ENCODE measurements at places on chromosomes 2 and 18.

DNA sequence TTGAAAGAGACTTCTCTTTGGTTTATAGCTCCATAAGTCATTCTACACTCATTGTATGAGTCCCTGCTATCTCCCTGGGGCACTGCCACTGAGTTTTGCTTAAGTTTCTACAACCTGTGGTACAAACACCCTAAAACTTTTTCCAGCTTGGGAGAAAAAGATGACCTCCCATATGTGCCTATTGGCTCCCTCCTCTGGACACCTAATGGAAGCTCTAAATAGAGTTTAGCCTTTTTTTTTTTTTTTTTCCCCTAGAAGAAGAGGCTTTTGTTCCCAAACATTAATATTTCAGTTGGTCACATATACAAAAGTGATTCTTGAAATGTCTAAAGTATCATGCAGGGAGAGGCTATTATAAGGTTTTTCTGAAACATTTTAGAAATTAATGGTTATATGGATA is 547.2 kb upstream of the TMEFF2 start:
- DNase-seq, result no peak

DNA sequence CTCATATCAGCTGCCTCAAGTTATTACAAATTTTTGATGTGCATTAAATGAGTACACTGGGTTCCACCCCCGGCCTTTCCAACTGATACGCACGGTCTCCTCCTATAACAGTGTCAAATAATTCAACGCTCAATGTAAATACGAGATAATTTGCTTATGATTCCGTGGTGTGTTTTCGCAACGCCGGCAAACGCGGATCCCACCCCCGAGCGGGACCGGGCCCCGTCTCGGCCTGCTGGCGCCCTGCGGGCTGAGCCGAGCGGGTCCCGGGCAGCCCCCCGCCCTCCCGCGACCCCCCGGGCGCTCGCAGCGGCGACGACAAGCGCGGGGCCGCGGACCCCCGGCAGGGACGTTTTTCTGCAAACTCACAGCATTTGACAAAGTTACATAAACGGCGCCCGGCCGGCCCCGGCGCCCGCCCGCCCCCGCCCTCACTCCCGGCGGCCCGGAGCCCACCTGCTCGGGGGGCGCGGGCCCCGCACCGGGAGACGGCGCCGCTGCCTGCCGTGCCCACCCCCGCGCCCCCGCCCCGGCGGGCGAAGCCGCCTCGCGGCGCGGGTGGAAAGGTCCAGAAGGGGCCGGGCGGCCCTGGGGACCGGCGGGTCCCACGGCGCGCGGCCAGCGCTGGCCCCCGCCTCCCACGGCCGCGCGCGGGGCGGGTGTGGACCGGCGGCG is 762 bp downstream of the HDAC4 start:
- DNase-seq, result peak; percentile 13

DNA sequence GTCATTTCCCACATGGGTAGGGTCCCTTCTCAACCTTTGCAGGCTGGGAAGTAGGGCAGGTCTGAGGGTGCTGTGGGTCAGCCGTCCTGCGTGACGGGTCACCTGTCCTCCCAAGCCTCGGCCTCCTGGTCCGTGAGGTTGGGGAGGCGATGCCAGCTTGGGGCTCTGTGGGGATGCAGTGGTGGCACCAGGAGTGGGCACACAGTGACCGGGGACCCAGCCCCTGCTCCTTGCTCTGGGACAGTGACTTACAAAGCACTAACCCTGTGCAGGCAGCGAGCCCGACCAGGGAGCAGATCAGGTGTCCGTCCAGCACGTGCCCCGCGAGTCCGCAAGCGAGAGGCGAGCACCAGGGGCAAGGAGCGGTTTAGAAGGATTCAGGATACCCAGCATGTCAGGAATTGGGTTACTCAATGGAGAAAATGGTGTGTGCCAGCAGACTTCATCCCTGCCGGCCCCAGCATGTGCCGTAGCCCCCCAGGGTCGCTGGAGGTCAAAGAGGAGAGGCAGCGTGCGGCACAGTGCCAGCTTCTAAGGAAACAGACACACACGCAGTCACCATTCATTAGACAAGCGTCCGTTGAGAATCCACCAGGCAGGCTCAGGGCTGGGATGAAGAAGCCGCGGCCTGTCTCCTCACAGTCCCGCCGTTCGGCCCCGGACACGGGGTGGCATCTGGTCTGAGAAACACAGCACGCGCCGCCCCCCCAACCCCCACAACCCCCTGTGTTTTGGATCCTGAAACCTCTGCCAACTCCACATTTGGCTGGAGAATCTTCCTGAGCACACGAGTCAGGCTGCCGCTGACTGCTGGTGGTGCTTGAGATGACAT is 11.7 kb downstream of the COLEC11 start:
- no peak for DNase-seq

- peak; percentile 85 for DNase-seq
Measured at GRCh38 chr2:218892693-218893348, 12.2 kb downstream of the WNT10A start.

DNA sequence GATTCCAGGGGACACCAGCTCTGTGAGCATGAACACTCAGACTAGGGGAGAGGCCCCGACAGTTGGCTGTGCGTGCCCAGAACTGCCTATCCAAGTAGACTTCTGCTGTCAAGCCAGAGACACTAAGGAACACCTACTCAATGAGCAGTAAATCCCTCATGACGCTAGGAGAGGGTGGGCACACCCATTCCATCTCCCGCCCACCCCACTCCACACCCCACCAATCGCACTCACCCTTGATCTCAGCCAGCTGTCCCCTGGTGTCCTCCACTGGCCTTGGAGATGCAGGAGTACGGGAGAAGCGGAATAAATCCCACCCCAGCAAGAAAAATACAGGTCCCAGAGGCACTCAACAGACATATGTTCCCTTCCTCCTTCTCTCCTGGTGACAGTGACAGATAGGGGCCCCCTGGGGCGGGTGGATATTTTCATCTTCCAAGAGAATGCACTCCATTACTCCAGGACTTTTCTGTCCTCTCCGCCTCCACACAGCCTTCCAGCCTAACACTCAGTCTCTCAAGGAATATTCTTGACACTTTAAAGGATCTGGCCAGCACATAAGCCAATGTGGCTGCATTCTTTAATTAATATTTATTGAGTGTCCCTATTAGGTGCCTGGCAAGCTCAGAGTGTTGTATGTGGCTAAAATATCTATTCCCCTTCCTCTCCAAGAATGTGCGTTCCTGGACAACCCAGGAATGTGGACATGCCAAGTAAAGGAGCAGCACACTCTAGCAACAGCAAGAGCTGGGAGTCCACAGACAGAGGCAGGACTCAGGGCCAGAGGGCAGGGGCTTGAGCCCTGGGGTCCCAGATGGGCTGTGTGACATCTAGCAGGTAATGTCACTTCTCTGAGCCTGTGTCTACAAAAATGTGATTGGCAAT is 13.1 kb upstream of the SMAD7 start:
- DNase-seq, result no peak

DNA sequence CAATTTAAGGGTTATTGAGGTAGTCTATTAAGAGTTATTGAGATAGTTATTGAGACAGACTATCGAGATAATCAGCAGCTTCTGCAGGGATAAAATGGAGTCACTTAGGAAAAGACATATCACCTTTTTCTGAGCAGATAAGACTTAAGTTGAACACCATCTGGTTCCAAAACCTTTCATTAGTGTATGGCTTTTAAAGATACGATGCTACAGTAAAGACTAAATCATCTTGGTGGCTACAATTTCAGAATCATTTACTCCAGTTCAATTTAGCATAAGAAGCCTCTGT is 68.6 kb upstream of the DNAJC10 start:
- no peak for DNase-seq

DNA sequence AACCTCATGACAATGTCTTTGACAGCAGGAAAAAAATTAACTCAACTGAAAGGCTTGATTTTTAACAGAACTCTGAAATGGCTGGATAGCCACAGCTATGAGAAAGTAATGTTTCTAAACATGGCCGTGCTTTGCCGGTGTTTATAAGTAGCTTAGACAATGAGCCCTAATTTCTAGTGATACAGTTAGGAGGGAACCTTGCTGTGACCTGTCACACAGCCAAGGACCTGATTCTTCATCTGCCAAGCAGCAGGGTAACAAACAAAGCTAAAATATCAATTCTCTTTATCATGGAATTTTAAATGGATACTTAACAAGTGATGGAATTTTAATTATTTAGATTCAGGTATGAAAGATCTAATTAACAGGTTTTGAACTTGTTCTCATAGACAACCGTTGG is 24.3 kb upstream of the DYNC2LI1 start:
- no peak for DNase-seq

DNA sequence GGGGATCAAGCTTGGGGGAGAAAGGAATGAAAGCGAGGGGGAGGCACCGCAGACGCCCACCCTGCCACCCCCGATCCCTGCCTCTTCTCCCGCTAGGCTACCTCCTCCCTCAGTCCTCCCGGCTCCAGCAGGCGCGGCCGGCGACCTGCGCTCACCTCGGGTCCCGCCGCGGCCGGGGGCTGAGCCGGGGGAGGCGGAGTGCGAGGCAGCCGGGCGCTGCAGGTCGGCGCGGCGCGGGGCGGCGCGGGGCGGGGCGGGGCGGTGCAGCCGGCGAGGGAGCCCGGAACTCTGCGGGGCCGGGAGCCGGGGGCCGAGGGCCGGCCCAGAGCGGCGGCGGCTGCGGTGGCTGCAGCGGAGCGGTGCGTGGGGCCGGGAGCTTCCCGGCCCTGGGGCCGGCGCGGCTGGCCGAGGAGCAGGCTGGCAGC is 477 bp downstream of the ACVR1 start:
- DNase-seq, result no peak

- DNase-seq, result no peak
Measured at GRCh38 chr2:184685999-184686841, 87.9 kb downstream of the ZNF804A start.

GRCh38 chr2:174180165-174180724 is 68.1 kb downstream of the OLA1 start:
- no peak for DNase-seq

- no peak for DNase-seq
Measured at GRCh38 chr2:42443718-42444399, 49.9 kb downstream of the KCNG3 start.

DNA sequence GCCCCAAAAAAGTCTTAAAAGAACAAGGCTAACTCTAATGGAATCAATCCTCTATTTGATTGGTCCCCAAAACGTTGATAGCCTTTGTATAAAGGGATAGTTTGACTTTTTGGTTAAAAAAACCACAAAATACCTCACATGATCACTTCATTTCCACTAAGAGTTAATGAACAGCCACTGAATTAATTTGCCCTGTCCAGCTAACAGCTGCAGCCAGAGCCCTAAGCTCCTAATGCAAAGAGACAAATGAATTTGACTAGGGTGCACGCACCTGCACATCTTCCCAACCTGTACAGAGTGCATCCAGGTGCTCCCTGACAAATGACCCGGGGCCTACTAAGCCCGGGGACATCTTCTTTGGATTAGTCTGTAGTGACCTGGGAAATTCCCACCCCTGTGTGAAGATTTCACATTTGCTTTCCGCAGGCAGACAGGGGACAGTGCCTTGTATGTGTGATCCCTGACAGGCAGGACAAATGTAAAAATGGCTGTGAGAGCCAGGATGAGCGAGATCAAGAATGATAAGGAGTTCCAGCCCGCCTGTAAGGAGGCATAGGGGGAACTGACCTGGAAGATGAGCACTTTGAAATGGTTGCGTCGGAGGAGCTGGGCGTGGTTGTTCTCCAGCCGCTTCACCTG is 893 bp downstream of the CAVIN2 start:
- DNase-seq, result no peak

- no peak for DNase-seq
Measured at GRCh38 chr2:126864861-126865260, 33.8 kb upstream of the TEX51 start.

- DNase-seq, result no peak
Measured at GRCh38 chr18:34649080-34649479, 61.0 kb upstream of the DTNA start.

DNA sequence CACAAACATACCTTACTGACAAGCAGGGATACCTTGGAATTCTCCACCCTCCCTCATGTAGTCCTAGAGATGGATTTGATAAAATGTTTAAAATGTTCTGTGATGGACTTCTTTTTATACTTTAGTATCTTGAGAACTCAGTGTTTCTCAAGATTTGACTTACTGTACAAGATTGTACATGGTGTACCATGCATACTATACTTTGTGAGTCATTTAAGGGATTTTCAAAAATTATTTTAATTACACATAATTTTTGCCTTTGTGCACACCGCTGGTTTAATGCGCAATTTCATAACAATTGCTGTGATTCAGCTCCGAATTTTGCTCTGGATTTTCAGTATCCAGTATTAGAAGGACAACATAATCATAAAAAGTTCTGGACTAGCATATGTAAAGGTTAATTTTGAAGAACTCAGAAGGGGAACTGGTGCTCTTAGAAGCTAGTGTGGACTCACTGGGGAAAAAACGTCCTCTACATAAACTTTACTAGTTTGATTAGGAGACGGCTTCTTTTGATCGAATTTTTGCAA is 78.6 kb upstream of the ACSL3 start:
- DNase-seq, result no peak

- DNase-seq, result no peak
Measured at GRCh38 chr18:11071300-11071699, 78.1 kb downstream of the PIEZO2 start.

DNA sequence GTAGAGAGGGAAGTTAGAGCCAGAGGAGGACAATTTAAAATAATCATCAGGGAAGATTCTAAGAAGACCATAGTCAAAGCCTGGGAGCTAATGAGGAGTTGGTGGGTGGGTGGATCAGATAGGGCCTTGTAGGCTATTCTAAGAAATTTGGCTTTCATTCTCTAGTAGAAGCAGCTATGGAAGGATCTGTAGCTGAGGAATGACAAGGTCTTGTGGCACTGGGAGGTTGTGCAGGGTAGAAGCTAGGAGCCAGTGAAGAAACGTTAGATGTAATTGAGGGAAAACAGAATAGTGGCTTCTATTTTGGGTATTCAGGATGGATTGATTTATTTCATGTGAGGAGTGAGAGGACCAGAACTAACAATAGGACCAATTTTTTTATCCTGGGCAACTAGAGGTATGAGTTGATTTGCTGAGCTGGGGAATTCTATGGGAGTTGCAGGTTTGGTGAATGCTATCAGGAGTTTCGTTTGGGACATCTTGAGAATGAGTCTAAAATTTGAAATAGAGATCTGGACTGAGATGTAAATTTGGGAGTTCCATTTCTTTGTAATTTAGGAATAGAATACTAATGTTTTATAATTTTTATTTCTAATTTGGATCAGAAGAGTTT is 371.9 kb downstream of the PARD3B start:
- DNase-seq, result no peak

- no peak for DNase-seq
Measured at GRCh38 chr2:234006501-234006900, 44.0 kb upstream of the SPP2 start.

- no peak for DNase-seq
Measured at GRCh38 chr2:42036413-42036812, 11.4 kb upstream of the PKDCC start.
